ENCODE measurements at places on chromosomes 5 and 9. TPM values are rescaled to one million over a fixed set of nuclear protein-coding genes. Genes with fewer than 3 reads are reported as not detected.

ARL14EPL gene
- total RNA-seq, result not detected

SAPCD2 gene
- total RNA-seq, result 0.26 TPM

HMGCS1 gene
- 13.5 TPM for total RNA-seq

MLANA gene
- not detected for total RNA-seq

FBP2 gene
- total RNA-seq, result not detected

EMB gene
- 18.9 TPM for total RNA-seq

SPATA31A5 gene
- total RNA-seq, result not detected

SLC6A3 gene
- not detected for total RNA-seq

NDUFS6 gene
- total RNA-seq, result 56.2 TPM

CDKN2B-AS1 gene
- total RNA-seq, result 0.52 TPM

PCDHB4 gene
- 1.2 TPM for total RNA-seq

ZNF658 gene
- total RNA-seq, result 4.5 TPM

ALDOB gene
- 0.33 TPM for total RNA-seq

FBP1 gene
- 2.5 TPM for total RNA-seq

GRCh38 chr9:96140296-96141127 lies 161.5 kb downstream of the HSD17B3 start:
- DNase-seq, result no peak
- no peak overlapping the region for H3K4me3 ChIP-seq
- peak overlapping the region; percentile 83 for H3K27ac ChIP-seq
- no peaks in the 10 kb centered on the region for H3K36me3 ChIP-seq
- no peaks in the 10 kb centered on the region for H3K27me3 ChIP-seq

- no peak for DNase-seq
- H3K27me3 ChIP-seq, result no peaks in the 10 kb centered on the region
- H3K4me1 ChIP-seq, result peaks cover 32% of the 10 kb centered on the region
- H3K4me3 ChIP-seq, result no peak overlapping the region
- peak overlapping the region; percentile 47 for H3K27ac ChIP-seq
Measured at GRCh38 chr9:82021198-82021597, 32.6 kb downstream of the SPATA31D1 start.

- no peaks in the 10 kb centered on the region for H3K27me3 ChIP-seq
- no peak overlapping the region for H3K27ac ChIP-seq
- DNase-seq, result no peak
- no peaks in the 10 kb centered on the region for H3K36me3 ChIP-seq
Measured at GRCh38 chr9:33202552-33203201, 35.5 kb upstream of the B4GALT1 start.

- DNase-seq, result no peak
- H3K36me3 ChIP-seq, result no peaks in the 10 kb centered on the region
- H3K27me3 ChIP-seq, result no peaks in the 10 kb centered on the region
- H3K4me3 ChIP-seq, result peak overlapping the region; percentile 62
- H3K27ac ChIP-seq, result peak overlapping the region; percentile 68
Measured at GRCh38 chr5:36743891-36744772, 132.4 kb upstream of the NIPBL start.

- DNase-seq, result no peak
- H3K4me3 ChIP-seq, result no peak overlapping the region
- H3K27me3 ChIP-seq, result no peaks in the 10 kb centered on the region
- H3K36me3 ChIP-seq, result no peaks in the 10 kb centered on the region
- peaks cover 28% of the 10 kb centered on the region for H3K4me1 ChIP-seq
Measured at GRCh38 chr9:134460206-134460605, 134.0 kb downstream of the RXRA start.

- H3K27ac ChIP-seq, result no peak overlapping the region
- no peak overlapping the region for H3K4me3 ChIP-seq
- H3K4me1 ChIP-seq, result peaks cover 8% of the 10 kb centered on the region
- H3K27me3 ChIP-seq, result no peaks in the 10 kb centered on the region
Measured at GRCh38 chr5:103502662-103503061, 59.9 kb downstream of the NUDT12 start.

DNA sequence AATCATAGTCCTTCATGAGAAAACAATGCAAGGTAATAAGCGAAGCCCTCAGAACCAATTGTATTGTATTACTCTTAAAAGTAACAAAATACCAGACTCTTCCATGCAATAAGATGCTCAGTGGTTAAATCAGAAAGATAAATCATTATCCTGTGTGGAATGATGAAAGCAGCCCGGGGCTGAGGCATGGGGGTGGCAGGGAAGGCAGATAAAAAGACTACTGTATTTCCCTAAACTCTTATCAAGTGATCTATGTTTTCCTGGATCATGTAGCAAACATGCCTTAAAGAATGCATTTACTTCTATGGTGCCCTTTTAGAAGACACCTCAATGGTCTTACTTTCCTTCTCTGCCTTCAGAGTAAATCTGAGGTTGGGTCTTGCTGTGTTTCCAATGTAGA lies 105.6 kb upstream of the DAPK1 start:
- H3K27ac ChIP-seq, result no peak overlapping the region
- H3K4me1 ChIP-seq, result no peaks in the 10 kb centered on the region
- no peaks in the 10 kb centered on the region for H3K36me3 ChIP-seq
- no peak overlapping the region for H3K4me3 ChIP-seq

GRCh38 chr5:88553986-88554385 lies 285.3 kb upstream of the TMEM161B start:
- no peaks in the 10 kb centered on the region for H3K36me3 ChIP-seq
- no peak overlapping the region for H3K4me3 ChIP-seq
- H3K27me3 ChIP-seq, result no peaks in the 10 kb centered on the region
- no peaks in the 10 kb centered on the region for H3K4me1 ChIP-seq
- no peak for DNase-seq

- no peak overlapping the region for H3K4me3 ChIP-seq
- no peak for DNase-seq
- H3K27me3 ChIP-seq, result no peaks in the 10 kb centered on the region
Measured at GRCh38 chr9:69835277-69836080, 14.9 kb downstream of the CFAP95 start.

DNA sequence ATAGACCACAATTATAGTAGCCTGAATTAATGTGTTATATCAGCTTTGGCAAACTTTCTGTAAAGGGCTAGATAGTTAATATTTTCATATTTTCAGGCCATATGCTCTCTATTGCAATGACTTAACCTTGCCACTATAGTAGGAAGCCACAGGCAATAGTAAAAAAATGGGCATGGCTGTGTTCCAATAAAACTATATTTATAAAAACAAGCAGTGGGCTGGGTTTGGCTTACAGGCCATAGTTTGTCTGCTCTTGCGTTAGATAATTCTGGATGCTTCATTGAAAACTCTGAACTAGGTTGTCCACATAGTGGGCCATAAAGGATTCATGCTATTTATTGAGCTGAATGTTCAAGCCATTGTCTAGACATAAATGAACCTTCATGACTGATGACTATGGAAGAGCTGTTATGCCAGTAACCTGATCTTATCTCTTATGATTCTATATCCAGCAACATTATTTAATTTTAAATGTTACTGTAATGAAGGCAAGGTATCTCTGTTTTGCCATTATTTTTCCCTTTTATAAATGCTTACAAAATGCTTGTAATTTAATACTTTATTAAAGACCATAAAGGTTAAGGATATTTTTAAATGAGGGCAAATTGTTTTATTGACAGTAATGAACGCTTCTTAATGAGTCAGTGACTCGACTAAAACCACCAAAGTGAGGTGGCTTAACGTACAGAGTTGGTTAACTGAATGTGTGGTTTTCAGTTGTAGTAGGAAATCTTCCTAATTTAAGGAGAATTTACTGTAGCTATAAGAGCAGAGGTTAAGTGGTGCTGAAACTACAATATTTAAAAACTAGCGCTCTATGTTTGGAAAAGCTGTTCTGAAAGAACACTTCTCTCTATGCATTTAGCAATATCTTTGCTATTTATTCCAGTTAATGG lies 560.6 kb downstream of the PRR16 start:
- H3K4me3 ChIP-seq, result no peak overlapping the region
- no peaks in the 10 kb centered on the region for H3K27me3 ChIP-seq
- DNase-seq, result no peak
- H3K4me1 ChIP-seq, result no peaks in the 10 kb centered on the region
- H3K27ac ChIP-seq, result no peak overlapping the region

GRCh38 chr9:104885818-104886709 lies 41.9 kb downstream of the ABCA1 start:
- DNase-seq, result no peak
- H3K27me3 ChIP-seq, result no peaks in the 10 kb centered on the region
- peaks cover 83% of the 10 kb centered on the region for H3K36me3 ChIP-seq
- no peak overlapping the region for H3K4me3 ChIP-seq

DNA sequence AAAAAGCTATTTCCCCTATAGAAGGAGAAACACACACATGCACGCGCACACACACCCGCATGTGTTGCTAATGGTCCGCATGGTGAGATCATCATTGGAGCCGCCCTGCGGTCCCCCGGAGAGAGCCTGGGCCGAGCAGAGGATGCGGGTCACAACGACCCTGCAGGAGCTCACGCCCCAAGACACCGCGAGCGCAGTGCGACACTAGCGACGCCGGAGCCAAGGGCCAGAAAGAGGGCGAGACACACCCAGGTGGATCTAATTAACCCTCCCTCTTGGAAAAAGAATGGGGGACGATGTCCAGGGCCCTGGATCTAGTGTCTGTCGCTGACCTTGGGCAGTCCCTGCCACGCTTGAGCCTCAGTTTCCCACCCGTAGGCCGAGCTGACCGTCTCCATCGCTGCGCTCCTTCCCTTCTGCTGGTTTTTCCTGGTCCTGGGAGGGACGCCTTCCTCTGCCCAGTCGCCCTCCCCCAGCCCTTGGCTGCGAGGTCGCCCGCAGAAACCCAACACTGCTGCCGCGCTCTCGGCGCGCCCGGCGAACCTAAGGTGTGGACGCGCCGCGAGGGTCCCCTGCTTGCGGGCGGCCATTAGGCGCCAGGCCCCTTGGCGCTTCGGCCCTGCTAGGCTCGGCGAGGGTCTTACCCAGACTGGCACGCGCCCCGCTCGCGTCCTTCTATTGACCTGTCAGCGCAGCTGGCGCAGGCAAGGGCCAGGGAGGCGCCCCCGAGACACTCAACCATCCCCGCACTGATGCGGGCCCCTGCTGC lies 47.5 kb upstream of the RNF20 start:
- peak overlapping the region; percentile 79 for H3K4me3 ChIP-seq
- peaks cover 42% of the 10 kb centered on the region for H3K4me1 ChIP-seq
- H3K36me3 ChIP-seq, result no peaks in the 10 kb centered on the region
- peak overlapping the region; percentile 92 for H3K27ac ChIP-seq

DNA sequence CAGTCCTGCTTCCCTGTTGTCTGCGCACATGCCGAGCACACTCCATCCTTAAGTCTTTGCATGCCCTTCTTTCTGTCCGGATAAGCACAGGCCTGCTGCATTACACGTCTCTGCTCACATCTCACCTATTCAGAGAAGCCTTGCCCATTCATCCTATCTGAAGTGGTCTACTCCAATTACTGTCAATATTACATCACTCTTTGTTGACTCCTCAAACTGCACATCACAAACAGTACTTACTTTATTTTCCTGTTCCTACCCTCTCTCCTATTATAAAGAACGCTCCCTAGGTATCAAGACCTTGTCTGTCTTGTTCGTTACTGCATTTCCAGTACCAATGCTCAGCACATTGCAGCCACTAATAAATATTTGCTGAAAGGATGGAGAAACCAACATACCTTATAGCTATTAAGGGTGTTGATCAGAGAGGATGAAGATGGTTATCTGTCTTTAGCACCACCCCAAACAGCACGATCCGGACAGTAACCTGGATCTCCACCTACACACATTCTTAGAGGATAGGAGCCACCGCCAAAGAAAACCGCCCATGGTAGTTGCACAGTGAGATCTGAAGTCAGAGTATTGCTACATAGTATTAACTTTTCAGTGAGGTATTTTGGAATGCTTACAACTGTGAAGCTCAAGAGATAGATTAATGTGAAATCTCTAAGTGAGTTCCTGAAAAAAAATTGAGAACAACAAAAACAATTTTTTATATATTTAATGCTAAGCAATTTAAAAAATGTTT lies 1.6 kb upstream of the PRRC1 start:
- H3K4me1 ChIP-seq, result peaks cover 14% of the 10 kb centered on the region
- no peaks in the 10 kb centered on the region for H3K27me3 ChIP-seq
- no peak overlapping the region for H3K27ac ChIP-seq

DNA sequence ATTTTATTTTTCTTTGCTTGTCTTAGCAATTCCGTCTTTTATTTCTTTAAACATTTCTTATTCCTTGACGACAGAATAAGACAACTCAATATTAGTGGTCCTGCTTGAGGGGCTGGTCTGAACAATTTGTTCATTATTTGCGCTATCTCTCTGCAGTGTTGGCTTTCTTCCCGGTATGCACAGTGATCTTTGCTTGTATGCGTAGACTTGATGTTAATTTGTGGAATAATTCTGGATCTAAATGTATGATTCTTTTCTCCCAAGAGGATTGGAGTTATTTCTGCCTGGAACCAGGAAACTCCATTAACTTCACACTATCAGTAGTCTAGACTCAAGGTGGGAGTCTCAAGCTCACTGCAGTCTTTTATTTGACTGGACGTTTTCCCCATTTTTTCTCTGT lies 80.4 kb downstream of the KDM4C start:
- H3K4me3 ChIP-seq, result no peak overlapping the region
- no peaks in the 10 kb centered on the region for H3K27me3 ChIP-seq
- H3K36me3 ChIP-seq, result no peaks in the 10 kb centered on the region
- H3K4me1 ChIP-seq, result no peaks in the 10 kb centered on the region
- DNase-seq, result no peak

GRCh38 chr9:694403-695154 lies 146.9 kb upstream of the DMRT1 start:
- peaks cover 79% of the 10 kb centered on the region for H3K4me1 ChIP-seq
- H3K27ac ChIP-seq, result peak overlapping the region; percentile 88
- no peaks in the 10 kb centered on the region for H3K27me3 ChIP-seq
- DNase-seq, result no peak
- H3K36me3 ChIP-seq, result no peaks in the 10 kb centered on the region

- no peak overlapping the region for H3K27ac ChIP-seq
- DNase-seq, result no peak
- H3K4me3 ChIP-seq, result no peak overlapping the region
- H3K27me3 ChIP-seq, result no peaks in the 10 kb centered on the region
Measured at GRCh38 chr9:131218370-131218769, 57.9 kb downstream of the FAM78A start.

GRCh38 chr5:163564321-163564938 lies 59.0 kb downstream of the MAT2B start:
- no peak for DNase-seq
- no peak overlapping the region for H3K27ac ChIP-seq
- H3K36me3 ChIP-seq, result no peaks in the 10 kb centered on the region
- H3K27me3 ChIP-seq, result peaks cover 30% of the 10 kb centered on the region

- no peak overlapping the region for H3K4me3 ChIP-seq
- H3K4me1 ChIP-seq, result peaks cover 20% of the 10 kb centered on the region
- H3K27me3 ChIP-seq, result no peaks in the 10 kb centered on the region
- DNase-seq, result no peak
Measured at GRCh38 chr9:69060766-69061165, 25.2 kb downstream of the FXN start.

DNA sequence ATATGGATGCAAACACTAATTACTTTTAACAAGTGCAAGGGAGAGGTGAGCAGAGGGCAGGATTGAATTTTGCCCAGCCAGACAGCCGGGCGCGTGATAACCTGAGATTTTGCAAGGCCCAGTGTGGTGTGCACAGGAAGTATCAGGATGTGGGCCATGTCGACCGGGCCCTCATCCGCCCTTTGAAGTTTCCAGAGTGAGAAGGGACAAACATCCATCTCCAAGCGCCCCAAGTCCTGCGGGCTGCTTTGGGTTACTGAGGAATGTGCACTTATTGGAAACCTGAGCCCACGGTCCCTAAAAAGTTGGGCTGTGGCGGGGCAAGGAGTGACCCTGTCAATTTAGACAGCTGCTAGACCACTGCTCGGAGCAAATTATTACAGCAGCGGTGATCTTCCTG lies 272.2 kb upstream of the IRX2 start:
- no peaks in the 10 kb centered on the region for H3K4me1 ChIP-seq
- DNase-seq, result no peak
- no peaks in the 10 kb centered on the region for H3K27me3 ChIP-seq
- H3K4me3 ChIP-seq, result no peak overlapping the region

GRCh38 chr5:112636751-112637150 lies 100.9 kb upstream of the APC start:
- no peaks in the 10 kb centered on the region for H3K36me3 ChIP-seq
- H3K4me3 ChIP-seq, result no peak overlapping the region
- DNase-seq, result no peak
- no peaks in the 10 kb centered on the region for H3K27me3 ChIP-seq
- H3K27ac ChIP-seq, result no peak overlapping the region
